ENCODE measurements at places on chromosomes 11 and 22. TPM values are rescaled to one million over a fixed set of nuclear protein-coding genes. Genes with fewer than 3 reads are reported as not detected.
A peak's percentile ranks its signal among the peaks of the same experiment; 100 is the strongest.

- H3K4me3 ChIP-seq, result no peak overlapping the region
- no peak overlapping the region for H3K27ac ChIP-seq
- H3K36me3 ChIP-seq, result no peaks in the 10 kb centered on the region
- H3K4me1 ChIP-seq, result no peaks in the 10 kb centered on the region
Observed at GRCh38 chr11:102806296-102806695, 8.3 kb upstream of the MMP1 start.

- no peak overlapping the region for H3K27ac ChIP-seq
- H3K27me3 ChIP-seq, result no peaks in the 10 kb centered on the region
- H3K4me1 ChIP-seq, result peaks cover 23% of the 10 kb centered on the region
- no peaks in the 10 kb centered on the region for H3K36me3 ChIP-seq
- H3K4me3 ChIP-seq, result no peak overlapping the region
- no peak for DNase-seq
Observed at GRCh38 chr22:26574001-26574723, 15.8 kb downstream of the TPST2 start.

DNA sequence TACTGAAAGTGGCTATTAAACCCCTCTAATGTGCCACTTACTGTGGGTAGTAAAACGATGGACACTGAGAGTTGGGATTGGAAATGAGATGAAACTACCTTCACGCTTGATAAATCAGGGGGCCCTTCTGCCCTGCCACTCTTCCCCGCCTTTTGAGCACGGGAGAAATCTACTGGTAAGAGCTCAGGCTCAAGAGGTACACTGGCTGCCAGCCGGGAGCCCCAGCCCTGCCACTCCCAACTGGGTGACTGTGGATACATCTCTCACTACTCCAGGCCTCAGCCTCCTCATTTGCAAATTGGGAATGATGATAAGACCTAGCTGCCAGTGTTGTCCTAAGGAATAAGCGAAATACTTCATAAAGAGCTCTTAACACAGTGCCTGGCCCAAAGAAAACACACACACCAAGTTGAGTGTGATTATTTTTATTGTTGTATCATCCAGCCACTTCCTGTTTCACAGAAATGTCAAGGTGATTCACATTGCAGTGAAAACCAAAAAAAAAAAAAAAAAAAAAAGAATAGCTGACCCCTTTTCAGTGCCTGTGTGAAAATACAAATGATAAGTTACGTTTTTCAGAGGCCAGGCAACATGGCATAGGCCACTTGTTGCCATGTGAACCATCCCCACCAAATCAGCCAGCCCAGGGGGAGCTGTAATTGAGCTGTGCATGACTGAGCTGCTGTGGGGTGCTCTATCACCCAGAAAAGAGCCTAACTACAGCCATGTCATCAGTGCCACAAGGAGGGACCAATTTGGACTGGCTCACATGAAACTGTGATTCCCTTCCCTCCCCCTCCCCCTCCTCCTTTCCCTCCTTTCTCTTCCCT, 4.4 kb upstream of the ZNRD2 start:
- H3K4me1 ChIP-seq, result peaks cover 46% of the 10 kb centered on the region
- H3K4me3 ChIP-seq, result no peak overlapping the region

GRCh38 chr11:2792381-2793250, 92.8 kb upstream of the KCNQ1OT1 start:
- no peak overlapping the region for H3K4me3 ChIP-seq
- DNase-seq, result no peak
- H3K27me3 ChIP-seq, result no peaks in the 10 kb centered on the region
- H3K36me3 ChIP-seq, result no peaks in the 10 kb centered on the region
- H3K27ac ChIP-seq, result peak overlapping the region; percentile 70

- H3K4me3 ChIP-seq, result no peak overlapping the region
- H3K4me1 ChIP-seq, result peaks cover 92% of the 10 kb centered on the region
- H3K27ac ChIP-seq, result peak overlapping the region; percentile 91
- no peak for DNase-seq
- no peaks in the 10 kb centered on the region for H3K27me3 ChIP-seq
Observed at GRCh38 chr22:42685941-42686653, 34.6 kb downstream of the A4GALT start.

- H3K4me1 ChIP-seq, result no peaks in the 10 kb centered on the region
- H3K36me3 ChIP-seq, result no peaks in the 10 kb centered on the region
- no peak for DNase-seq
- no peak overlapping the region for H3K27ac ChIP-seq
- no peak overlapping the region for H3K4me3 ChIP-seq
Observed at GRCh38 chr11:1717745-1718144, 20.8 kb downstream of the KRTAP5-6 start.

GRCh38 chr11:21897752-21898151, 295.1 kb upstream of the ANO5 start:
- H3K36me3 ChIP-seq, result no peaks in the 10 kb centered on the region
- H3K27me3 ChIP-seq, result no peaks in the 10 kb centered on the region
- H3K4me3 ChIP-seq, result no peak overlapping the region

GRCh38 chr22:27638329-27639233, 163.0 kb downstream of the MN1 start:
- no peaks in the 10 kb centered on the region for H3K27me3 ChIP-seq
- H3K4me3 ChIP-seq, result no peak overlapping the region
- peaks cover 22% of the 10 kb centered on the region for H3K4me1 ChIP-seq
- no peak for DNase-seq

GRCh38 chr11:119315131-119316015, 1.6 kb downstream of the MCAM start:
- H3K27me3 ChIP-seq, result no peaks in the 10 kb centered on the region
- peaks cover 45% of the 10 kb centered on the region for H3K36me3 ChIP-seq
- peak overlapping the region; percentile 99 for H3K27ac ChIP-seq
- no peak for DNase-seq
- peaks cover 48% of the 10 kb centered on the region for H3K4me1 ChIP-seq

DNA sequence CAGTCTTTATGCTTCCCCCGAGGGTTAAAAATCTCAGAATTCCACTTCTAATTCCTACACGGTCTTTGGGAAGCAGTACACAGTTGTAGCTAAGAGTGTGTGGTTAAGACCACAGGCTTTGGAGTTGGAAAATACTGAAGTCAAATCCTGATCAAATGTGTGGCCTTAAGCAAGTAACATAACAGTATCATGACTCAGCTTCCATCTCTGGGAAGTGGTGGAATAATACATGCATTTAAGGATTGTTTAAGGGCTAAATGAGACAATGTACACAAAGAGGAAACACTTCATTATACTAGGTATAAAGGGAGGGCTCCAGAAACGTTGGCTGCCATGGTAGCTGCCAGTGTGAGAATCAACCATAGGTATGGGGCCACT, 71.5 kb downstream of the FAT3 start:
- H3K27me3 ChIP-seq, result no peaks in the 10 kb centered on the region
- no peak overlapping the region for H3K27ac ChIP-seq
- no peaks in the 10 kb centered on the region for H3K4me1 ChIP-seq
- H3K4me3 ChIP-seq, result no peak overlapping the region
- DNase-seq, result no peak

DNA sequence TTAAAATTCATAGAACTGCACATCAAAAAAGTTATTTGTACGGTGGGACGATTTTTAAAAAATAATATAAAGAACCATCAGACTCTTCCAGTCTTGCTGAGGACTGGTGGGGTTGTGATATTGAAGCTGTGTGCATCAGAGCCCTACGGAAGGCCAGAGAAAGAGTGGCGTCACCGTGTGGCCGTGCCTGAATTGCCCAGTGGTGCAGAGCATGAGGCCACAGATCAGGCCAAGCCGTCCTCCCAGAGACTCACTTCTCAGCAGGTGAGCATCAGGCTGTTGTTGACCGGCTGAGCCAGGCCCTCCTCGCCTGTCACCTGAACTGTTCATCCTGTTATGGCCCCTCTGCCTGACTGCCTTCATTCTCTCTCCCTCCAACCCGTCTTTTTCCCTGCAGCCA, 1013.9 kb downstream of the TBC1D22A start:
- no peak overlapping the region for H3K4me3 ChIP-seq
- no peaks in the 10 kb centered on the region for H3K36me3 ChIP-seq
- no peak overlapping the region for H3K27ac ChIP-seq
- no peak for DNase-seq

DNA sequence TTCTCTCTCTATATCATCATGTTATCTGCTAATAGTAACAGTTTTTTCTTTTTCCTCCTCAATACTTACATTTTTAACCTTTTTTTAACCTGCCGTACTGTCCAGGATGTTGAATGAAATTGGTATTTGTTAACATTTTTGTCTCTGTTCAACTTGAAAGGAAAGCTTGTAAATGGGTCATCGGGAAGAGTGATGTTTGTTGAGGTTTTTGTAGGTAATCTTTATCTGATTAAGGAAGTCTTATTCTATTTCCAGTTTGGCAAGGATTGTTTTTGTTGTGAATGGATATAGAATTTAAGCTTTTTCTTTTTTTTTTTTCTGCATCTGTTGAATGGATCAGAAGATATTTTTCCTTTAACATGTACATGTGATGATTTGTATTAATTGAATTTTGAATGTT, 8.1 kb upstream of the NNMT start:
- no peak for DNase-seq
- H3K4me3 ChIP-seq, result no peak overlapping the region
- H3K27me3 ChIP-seq, result no peaks in the 10 kb centered on the region
- H3K27ac ChIP-seq, result no peak overlapping the region

DNA sequence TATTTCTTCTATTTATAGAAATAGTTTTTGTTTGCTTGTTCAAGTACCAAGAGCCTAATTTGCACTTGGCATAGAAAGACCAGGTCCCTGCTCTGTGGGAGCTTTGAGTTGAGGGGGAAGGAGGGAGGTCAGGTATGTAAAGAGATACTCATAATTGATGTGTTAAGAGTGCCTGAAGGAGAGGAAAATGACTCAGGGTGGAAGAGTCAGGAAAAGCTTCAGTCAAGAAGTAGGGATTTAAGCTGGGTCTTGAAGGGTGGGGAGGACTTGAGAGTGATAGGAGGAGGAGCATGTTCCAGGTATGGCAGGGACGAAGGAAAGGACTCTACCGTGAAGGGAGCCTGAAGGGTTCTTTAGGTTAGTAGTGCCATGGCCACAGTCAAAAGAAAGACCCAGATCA, 9.0 kb downstream of the RBX1 start:
- no peaks in the 10 kb centered on the region for H3K27me3 ChIP-seq
- H3K4me3 ChIP-seq, result no peak overlapping the region
- peaks cover 4% of the 10 kb centered on the region for H3K4me1 ChIP-seq
- peaks cover 77% of the 10 kb centered on the region for H3K36me3 ChIP-seq
- H3K27ac ChIP-seq, result no peak overlapping the region

DNA sequence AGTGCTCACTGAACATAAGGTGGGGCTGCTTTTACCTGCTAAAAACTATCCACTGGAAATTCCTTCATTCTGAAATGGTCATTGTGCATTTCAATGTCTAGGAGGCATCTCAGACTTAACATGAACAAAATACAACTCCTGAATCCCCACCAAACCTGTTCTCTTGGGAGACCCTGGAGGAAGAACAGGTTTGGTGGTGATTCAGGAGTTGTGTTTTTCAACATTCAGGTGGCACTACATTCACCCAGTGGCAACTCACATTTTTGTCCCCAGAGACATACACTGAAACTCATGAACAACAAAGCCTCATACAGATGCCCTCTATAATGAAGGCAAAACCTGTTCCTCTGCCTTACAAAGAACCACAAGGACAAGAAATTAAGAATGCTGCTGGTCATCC, 64.3 kb upstream of the CYP2D6 start:
- H3K27me3 ChIP-seq, result no peaks in the 10 kb centered on the region
- H3K4me1 ChIP-seq, result peaks cover 29% of the 10 kb centered on the region
- H3K27ac ChIP-seq, result no peak overlapping the region
- H3K36me3 ChIP-seq, result no peaks in the 10 kb centered on the region

DNA sequence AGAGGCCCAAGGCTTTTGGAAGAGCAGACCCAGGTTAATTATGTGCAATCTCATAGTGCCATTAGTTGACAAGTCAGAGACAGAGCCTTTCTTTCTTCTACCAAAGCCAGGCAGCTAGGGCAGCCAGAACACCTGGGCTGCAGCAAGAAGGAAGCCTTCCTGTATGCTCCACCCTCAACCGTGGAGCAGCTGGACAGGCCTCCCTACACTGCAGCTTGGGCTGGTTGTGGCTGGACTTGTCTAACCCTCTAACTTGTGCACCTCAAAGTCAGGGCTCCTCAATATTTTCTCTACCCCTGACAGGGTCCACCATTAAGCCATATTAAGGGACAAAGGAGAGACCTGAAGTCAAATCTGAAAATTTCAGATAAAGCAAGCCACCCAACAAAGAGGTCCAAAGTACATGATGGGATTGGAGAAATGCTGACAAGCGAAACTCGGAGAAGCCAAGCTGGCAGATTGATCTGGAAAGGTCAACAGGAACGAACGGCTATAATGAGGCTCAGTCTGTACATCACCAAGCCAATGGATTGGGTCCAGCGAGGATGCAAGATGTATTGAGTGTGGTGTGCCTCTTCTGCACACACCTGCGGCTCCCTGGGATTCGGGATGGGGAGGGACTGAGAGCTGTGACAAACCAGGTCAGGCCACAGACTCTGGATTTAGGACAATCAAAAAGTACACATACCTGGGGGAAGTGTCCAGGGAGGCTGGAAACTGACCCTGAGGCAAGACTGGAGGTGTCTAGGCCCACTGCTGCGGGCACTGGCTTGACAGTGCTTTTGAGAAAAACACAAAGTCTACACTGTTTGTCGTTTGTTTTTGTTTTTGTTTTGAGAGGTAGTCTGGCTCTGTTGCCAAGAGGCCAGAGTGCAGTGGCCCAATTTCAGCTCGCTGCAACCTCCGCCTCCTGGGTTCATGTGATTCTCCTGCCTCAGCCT, 11.7 kb upstream of the SLC43A3 start:
- H3K4me3 ChIP-seq, result no peak overlapping the region
- H3K4me1 ChIP-seq, result peaks cover 3% of the 10 kb centered on the region
- no peak overlapping the region for H3K27ac ChIP-seq
- no peaks in the 10 kb centered on the region for H3K27me3 ChIP-seq
- no peak for DNase-seq
- no peaks in the 10 kb centered on the region for H3K36me3 ChIP-seq

GRCh38 chr11:6237761-6238302, 1.1 kb upstream of the CNGA4 start:
- H3K4me3 ChIP-seq, result no peak overlapping the region
- H3K27ac ChIP-seq, result no peak overlapping the region
- H3K4me1 ChIP-seq, result peaks cover 19% of the 10 kb centered on the region

DNA sequence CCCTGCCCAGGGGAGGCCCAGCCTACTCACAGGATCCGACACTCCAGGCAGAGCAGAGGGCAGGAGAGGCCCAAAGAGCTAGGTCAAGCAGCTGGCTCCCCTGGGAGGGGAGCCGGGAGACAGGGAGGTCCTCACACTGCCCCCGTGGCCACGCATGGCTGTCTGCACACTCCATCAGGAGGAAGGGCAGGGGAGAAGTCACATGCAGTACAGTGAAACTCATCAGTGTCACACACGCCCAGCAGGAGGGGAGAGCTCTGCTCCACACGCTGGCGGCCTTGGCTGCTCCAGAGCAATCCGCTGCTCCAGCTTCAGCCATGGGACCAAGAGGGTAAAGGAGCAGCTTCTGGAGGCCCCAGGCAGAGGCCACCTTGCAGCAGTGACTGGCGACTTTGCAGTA, 14.3 kb downstream of the TCIRG1 start:
- no peak for DNase-seq
- no peak overlapping the region for H3K4me3 ChIP-seq
- H3K27me3 ChIP-seq, result no peaks in the 10 kb centered on the region
- H3K4me1 ChIP-seq, result no peaks in the 10 kb centered on the region
- H3K36me3 ChIP-seq, result peaks cover 65% of the 10 kb centered on the region
- no peak overlapping the region for H3K27ac ChIP-seq

GRCh38 chr11:83840326-83840725, 554.2 kb upstream of the CCDC90B start:
- no peak for DNase-seq
- H3K4me3 ChIP-seq, result no peak overlapping the region
- H3K27me3 ChIP-seq, result no peaks in the 10 kb centered on the region
- H3K36me3 ChIP-seq, result no peaks in the 10 kb centered on the region
- no peaks in the 10 kb centered on the region for H3K4me1 ChIP-seq

HEPACAM gene
- 2.1 TPM for total RNA-seq

ROM1 gene
- total RNA-seq, result 8.9 TPM

FXYD6 gene
- total RNA-seq, result 82.7 TPM

RGL4 gene
- not detected for total RNA-seq

SYT13 gene
- total RNA-seq, result 0.42 TPM

OR52D1 gene
- not detected for total RNA-seq

NNMT gene
- 203 TPM for total RNA-seq

PDGFB gene
- 21.4 TPM for total RNA-seq

All from esophagus muscularis mucosa (tissue), 4 donors.